ENCODE measurements at places on chromosomes 5 and 9.
A peak's percentile ranks its signal among the peaks of the same experiment; 100 is the strongest.

- no peaks in the 10 kb centered on the region for H3K36me3 ChIP-seq
- no peak overlapping the region for H3K4me3 ChIP-seq
- no peaks in the 10 kb centered on the region for H3K4me1 ChIP-seq
- H3K27ac ChIP-seq: no peak overlapping the region
Observed at GRCh38 chr9:82337351-82337750, 348.8 kb downstream of the SPATA31D1 start.

- no peak overlapping the region for H3K4me3 ChIP-seq
- H3K36me3 ChIP-seq: no peaks in the 10 kb centered on the region
- no peak overlapping the region for H3K27ac ChIP-seq
- H3K27me3 ChIP-seq: no peaks in the 10 kb centered on the region
- H3K4me1 ChIP-seq: no peaks in the 10 kb centered on the region
- no peak for DNase-seq
Observed at GRCh38 chr5:34639852-34640626, 16.1 kb upstream of the RAI14 start.

GRCh38 chr5:107997338-107997980 lies 326.7 kb upstream of the EFNA5 start:
- H3K36me3 ChIP-seq: no peaks in the 10 kb centered on the region
- H3K27me3 ChIP-seq: no peaks in the 10 kb centered on the region
- H3K4me3 ChIP-seq: no peak overlapping the region
- H3K27ac ChIP-seq: peak overlapping the region; percentile 5
- peaks cover 14% of the 10 kb centered on the region for H3K4me1 ChIP-seq
- peak; percentile 54 for DNase-seq

GRCh38 chr9:122209451-122209850 lies 19.3 kb downstream of the LHX6 start:
- H3K27ac ChIP-seq: no peak overlapping the region
- no peak for DNase-seq
- H3K4me3 ChIP-seq: no peak overlapping the region
- H3K27me3 ChIP-seq: peaks cover 37% of the 10 kb centered on the region
- H3K4me1 ChIP-seq: peaks cover 12% of the 10 kb centered on the region

- no peaks in the 10 kb centered on the region for H3K27me3 ChIP-seq
- H3K4me3 ChIP-seq: no peak overlapping the region
- H3K4me1 ChIP-seq: no peaks in the 10 kb centered on the region
- H3K27ac ChIP-seq: no peak overlapping the region
- DNase-seq: no peak
Observed at GRCh38 chr5:73097740-73098139, 22.6 kb upstream of the TMEM171 start.

- H3K36me3 ChIP-seq: no peaks in the 10 kb centered on the region
- no peak for DNase-seq
- no peaks in the 10 kb centered on the region for H3K27me3 ChIP-seq
- H3K27ac ChIP-seq: no peak overlapping the region
- H3K4me1 ChIP-seq: no peaks in the 10 kb centered on the region
Observed at GRCh38 chr5:9540791-9541190, 5.1 kb downstream of the SEMA5A start.
